ENCODE measurements at places on chromosomes 4 and X.
A peak's percentile ranks its signal among the peaks of the same experiment; 100 is the strongest.

DNA sequence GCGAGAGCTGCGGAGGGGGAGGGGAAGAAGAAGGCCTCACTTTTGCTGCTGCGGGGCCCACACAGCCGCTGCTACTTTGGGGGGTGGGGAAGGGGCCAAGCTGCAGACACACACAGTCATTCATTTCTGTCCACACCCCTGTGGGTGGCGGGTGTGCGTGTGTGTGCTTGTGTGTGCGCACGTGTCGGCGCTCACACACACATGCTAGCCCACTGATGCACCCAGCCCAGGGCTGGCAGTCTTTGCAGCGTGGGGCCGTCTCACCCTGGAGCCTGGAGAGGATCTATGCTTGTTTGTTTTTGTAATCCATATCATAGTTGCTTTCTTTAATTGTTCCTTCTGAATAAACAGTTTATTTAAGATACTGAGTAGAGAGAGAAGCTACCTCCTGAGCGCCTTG is 4.0 kb downstream of the DUSP9 start:
- no peaks in the 10 kb centered on the region for H3K36me3 ChIP-seq
- no peak overlapping the region for H3K4me3 ChIP-seq
- H3K27me3 ChIP-seq = peaks cover 5% of the 10 kb centered on the region
- peaks cover 7% of the 10 kb centered on the region for H3K4me1 ChIP-seq
- DNase-seq = no peak
- H3K27ac ChIP-seq = no peak overlapping the region

GRCh38 chrX:47751670-47752069 is 85.0 kb upstream of the ZNF81 start:
- H3K27ac ChIP-seq = no peak overlapping the region
- peaks cover 9% of the 10 kb centered on the region for H3K4me1 ChIP-seq
- DNase-seq = peak; percentile 51
- no peaks in the 10 kb centered on the region for H3K27me3 ChIP-seq

DNA sequence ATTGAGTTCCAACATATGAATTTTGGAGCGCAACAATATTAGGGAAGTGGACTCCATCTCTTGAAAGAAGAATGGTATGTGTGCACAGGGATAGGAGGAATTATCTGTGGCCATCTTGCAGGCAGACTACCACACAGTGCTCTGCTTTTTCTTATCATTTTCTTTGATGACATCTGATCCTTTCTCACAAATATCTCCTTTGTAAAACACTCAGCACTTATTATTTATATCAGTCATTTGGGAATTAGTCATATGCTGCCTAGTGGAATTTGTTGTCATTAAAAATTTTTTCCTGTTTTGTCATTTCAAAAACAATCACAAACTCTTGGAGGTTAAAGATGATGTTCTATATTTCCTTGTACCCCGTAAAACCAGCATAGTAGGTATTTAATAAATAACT is 444.3 kb upstream of the ATOH1 start:
- H3K4me1 ChIP-seq = no peaks in the 10 kb centered on the region
- no peaks in the 10 kb centered on the region for H3K27me3 ChIP-seq
- no peak overlapping the region for H3K4me3 ChIP-seq
- no peak for DNase-seq

- H3K27ac ChIP-seq = no peak overlapping the region
- no peaks in the 10 kb centered on the region for H3K36me3 ChIP-seq
- no peak for DNase-seq
- no peak overlapping the region for H3K4me3 ChIP-seq
- H3K4me1 ChIP-seq = no peaks in the 10 kb centered on the region
These were observed 25.3 kb downstream of the DCX start for GRCh38 chrX:111386615-111387233.

- DNase-seq = no peak
- H3K36me3 ChIP-seq = no peaks in the 10 kb centered on the region
- no peaks in the 10 kb centered on the region for H3K27me3 ChIP-seq
- no peaks in the 10 kb centered on the region for H3K4me1 ChIP-seq
- no peak overlapping the region for H3K27ac ChIP-seq
- H3K4me3 ChIP-seq = no peak overlapping the region
These were observed 17.2 kb upstream of the PRDM5 start for GRCh38 chr4:120939693-120940092.

DNA sequence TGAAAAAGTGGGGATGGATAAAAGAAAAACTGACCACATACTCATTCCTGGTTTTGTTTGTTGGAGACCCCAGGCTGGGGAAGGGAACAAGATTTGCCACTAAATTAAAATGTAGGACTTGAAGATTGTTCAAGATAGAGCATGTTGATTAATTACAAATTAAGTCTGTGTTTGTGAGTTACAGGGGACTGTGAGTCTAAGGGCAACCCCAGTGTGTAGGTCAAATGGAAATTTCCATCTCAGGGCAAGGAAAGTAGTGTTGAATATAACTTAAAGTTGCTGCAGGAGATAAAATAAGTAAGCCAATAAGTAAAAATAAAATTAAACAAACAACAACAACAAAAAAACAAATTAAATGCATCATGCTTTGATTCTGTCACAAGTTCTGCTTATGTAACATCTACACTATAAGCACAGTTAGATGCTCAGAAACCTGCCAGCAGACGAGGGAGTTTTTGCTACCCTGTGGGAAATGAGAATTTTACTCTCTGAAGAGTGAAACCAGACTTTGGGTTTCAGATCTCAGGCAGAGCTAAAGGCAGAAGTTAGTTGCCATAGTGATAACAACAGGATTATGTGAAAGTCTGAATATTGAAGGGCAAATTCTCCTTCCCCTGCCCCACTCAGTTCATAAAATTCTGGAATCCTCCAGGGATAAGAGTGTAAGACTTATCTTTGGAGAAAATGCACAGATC is 352.3 kb downstream of the GRXCR1 start:
- H3K27me3 ChIP-seq = no peaks in the 10 kb centered on the region
- DNase-seq = no peak
- no peaks in the 10 kb centered on the region for H3K36me3 ChIP-seq
- no peaks in the 10 kb centered on the region for H3K4me1 ChIP-seq
- no peak overlapping the region for H3K27ac ChIP-seq
- H3K4me3 ChIP-seq = no peak overlapping the region

DNA sequence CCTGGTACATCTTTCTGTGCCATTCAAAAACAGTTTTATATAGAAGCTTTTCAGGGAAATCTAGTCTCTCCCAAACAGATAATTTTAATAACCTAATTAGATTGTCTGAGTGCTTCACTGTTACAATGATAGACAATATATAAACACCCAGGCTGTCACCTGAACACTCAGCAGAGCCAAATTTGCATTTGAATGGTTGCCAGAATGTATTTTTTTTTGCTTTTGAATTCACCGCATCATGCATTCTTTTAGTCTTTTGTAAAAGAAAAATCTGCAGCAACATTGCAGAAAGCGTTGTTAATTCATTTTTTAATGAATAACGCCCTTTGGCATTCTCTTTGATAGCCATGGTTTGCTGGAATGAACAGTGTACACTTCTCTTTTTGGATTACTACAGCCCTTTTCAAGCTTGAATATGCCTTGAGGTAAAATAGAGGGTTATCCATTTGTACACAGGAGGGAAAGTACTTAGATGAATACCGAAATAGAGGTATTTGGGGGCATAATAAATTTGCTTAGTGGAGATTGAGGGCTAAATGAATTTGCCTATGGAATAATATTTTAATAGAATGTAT is 175.0 kb upstream of the EPHA5 start:
- no peaks in the 10 kb centered on the region for H3K4me1 ChIP-seq
- no peak overlapping the region for H3K27ac ChIP-seq
- no peak for DNase-seq
- H3K4me3 ChIP-seq = no peak overlapping the region

- no peaks in the 10 kb centered on the region for H3K4me1 ChIP-seq
- H3K4me3 ChIP-seq = no peak overlapping the region
- no peaks in the 10 kb centered on the region for H3K36me3 ChIP-seq
These were observed 272.1 kb upstream of the HS3ST1 start for GRCh38 chr4:11700751-11701226.

GRCh38 chr4:88007304-88008121 is at the start of gene PKD2:
Gene PKD2 (plus strand): TSS chr4:88007635. CDS start chr4:88007734, 99 bp downstream.
- H3K27me3 ChIP-seq = no peaks in the 10 kb centered on the region
- H3K4me1 ChIP-seq = peaks cover 17% of the 10 kb centered on the region
- peak within 1 kb of the TSS; percentile 86 for H3K27ac ChIP-seq
- DNase-seq = peak; percentile 82
- H3K4me3 ChIP-seq = peak within 1 kb of the TSS; percentile 70
- no peaks in the 10 kb centered on the region for H3K36me3 ChIP-seq

All from body of pancreas (tissue), 4 donors.